Esophagus squamous epithelium (tissue), 5 donors: ENCODE measurements at places on chromosomes 7 and 10.

- no peak for DNase-seq
Measured at GRCh38 chr7:953547-954327, 743 bp downstream of the ADAP1 start.

- no peak for DNase-seq
Measured at GRCh38 chr10:14688606-14689005, 86.1 kb downstream of the FAM107B start.

GRCh38 chr10:102334101-102334500 lies 61.4 kb upstream of the NFKB2 start:
- DNase-seq = no peak

DNA sequence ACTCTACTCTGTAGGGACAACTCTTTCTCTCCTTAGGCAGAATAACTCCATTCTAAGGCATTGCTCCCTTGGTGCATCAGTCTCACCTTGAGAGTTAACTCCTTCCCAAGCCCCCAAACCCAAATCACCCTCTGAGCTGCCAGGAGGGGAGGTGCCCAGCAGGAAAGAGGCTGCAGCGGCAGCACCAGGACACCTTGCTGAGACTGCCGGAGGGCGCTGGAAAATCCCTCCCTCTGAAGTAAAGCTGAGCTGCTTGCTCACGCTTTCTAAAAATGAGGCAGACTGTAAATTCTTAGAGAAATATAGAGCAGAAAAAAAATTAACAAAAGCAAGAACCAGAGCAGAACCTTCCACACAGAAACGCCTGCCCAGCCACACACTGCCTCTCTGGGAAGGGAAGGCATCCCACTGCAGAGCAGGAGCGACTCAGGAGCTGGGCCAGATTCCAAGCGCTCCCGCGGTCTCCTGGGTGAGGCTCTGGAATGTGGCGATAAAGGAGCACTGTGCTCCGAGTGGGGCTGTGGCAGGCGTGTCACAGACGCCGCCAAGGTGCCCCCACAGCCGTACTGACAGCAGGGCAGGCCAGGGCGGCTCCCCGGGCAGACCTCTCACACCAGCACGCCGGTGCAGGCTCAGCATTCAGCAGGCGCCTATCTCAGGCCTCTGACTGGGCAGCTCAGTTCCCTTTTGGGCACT lies 202.1 kb downstream of the TNS3 start:
- DNase-seq = no peak

GRCh38 chr7:8379264-8379663 lies 54.1 kb upstream of the NXPH1 start:
- DNase-seq = no peak

DNA sequence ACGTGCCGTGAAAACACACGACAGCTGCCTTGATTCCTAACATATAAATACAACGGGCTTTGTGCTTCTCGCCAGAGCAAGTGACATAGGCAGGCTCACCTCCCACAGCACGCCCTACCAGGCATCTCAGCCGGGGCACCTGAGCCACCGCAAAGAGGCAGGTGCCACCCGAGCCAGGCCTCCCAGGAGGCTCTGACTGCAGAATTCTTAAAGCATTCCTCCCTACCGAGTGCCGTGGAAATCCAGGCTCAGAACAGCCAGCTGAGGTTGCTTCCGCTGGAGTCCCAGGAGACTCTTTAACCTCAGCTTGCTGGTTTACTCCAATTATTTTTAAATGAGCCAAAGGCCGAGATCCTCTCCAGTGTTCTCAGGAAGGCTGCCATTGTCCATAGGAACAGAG lies 206.5 kb downstream of the USP6NL start:
- DNase-seq = no peak

GRCh38 chr10:131857156-131858117 lies 43.4 kb upstream of the PPP2R2D start:
- DNase-seq = no peak

- DNase-seq = no peak
Measured at GRCh38 chr10:93514521-93514920, 18.1 kb downstream of the CEP55 start.

GRCh38 chr10:73253225-73253555 lies 746 bp upstream of the MRPS16 start:
- DNase-seq = no peak

GRCh38 chr10:104328646-104328895 lies 9.7 kb downstream of the ITPRIP start:
- DNase-seq = no peak

- no peak for DNase-seq
Measured at GRCh38 chr7:69768986-69769595, 170.8 kb downstream of the AUTS2 start.

DNA sequence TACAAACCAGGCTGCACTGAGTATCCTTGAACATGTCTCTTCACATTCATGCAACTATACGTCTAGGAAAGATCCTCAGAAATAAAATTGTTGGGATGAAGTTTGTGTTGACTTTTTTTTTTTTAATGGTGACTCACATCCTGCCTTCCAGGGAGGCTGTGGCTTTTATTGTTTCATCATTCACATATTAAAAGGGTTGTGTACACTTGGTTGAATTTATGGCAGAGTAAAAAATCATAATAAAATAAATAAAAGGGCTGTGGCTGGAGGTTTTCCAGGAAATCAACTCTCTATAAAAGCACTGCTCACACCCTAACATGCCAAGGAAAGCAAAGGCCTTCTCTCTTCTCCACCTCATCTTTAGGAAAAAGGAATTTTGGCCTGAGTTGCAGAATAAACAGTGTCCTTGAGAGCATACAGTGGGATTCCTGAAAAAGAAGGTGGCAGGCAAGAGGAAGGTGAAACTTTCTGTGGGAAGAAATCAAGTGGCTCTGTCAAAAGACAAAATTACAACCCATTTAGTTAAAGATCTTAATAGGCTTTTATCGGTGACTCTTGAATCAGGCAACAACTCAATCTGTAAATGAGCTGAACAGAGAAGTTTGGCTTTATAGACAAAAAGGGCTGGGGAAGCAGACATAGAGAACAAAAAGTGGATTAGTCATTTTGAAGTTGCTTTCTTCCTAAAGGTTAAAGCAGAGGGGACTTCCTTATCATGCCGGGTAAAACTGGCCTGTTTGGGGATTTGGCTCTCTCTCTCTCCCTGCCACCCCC lies 41.6 kb upstream of the FHIP2A start:
- no peak for DNase-seq

GRCh38 chr10:61175316-61175715 lies 231.3 kb upstream of the RHOBTB1 start:
- no peak for DNase-seq

- no peak for DNase-seq
Measured at GRCh38 chr10:51066231-51066630, 8.1 kb upstream of the PRKG1 start.

GRCh38 chr10:76302481-76302880 lies 871.1 kb downstream of the LRMDA start:
- no peak for DNase-seq

GRCh38 chr10:47260505-47261111 lies 39.4 kb upstream of the GDF10 start:
- no peak for DNase-seq

DNA sequence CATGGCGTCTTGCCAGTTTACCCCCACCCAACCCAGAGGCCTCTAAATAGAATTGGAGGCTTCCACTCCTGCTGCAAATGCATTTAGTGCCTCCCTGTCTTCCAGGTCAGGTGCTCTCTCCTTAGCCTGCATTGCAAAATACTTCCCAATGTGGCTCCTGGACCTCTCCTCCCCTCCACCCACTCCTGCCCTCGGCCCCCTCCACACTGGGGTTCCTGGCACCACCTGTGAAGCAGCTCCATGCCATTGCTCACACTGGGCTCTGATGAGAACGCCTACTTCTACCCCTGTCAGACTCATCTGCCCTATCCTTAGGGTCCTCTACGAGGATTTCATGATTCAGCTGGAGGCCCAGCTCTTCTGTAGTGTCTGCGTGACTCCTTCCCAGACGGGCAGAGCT lies 37.4 kb downstream of the C10orf120 start:
- DNase-seq = no peak

- DNase-seq = no peak
Measured at GRCh38 chr10:47409866-47410256, 25.8 kb upstream of the ZNF488 start.

- DNase-seq = no peak
Measured at GRCh38 chr10:86260564-86260963, 106.0 kb downstream of the GRID1 start.

DNA sequence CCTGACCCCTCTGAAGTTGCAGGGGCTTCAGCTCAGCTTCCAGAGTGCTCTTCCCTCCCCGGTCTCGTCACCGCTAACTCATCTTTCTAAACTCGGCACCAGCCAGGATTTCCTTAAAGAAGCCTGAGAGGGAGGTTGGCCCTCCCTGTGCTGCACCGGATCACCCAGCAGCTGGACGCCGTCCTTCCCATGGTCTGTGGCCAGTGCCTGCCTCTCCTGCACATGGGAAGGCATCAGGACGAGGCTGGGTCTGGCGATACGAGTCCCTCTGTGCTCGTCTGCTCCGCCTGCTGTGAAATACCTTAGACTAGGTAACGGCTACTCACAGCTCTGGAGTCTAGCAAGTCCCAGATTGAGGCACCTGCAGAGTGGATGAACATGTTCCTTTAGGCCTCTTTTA lies 179.1 kb downstream of the ZMYND11 start:
- DNase-seq = no peak

DNA sequence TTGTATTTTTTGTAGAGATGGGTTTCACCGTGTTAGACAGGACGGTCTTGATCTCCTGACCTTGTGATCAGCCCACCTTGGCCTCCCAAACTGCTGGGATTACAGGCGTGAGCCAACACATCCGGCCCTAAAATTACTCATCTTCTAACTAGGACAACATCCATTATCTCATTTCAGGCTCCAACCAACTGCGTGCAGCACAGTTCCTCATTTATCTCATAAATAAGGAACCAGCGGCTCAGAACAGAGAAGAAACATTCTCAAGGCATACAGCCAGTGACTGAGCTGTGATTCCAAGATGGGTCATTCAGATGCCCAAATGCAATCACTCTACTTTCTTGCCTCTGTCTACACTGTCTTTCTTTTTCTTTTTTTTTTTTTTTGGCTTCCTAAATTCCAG lies 356.1 kb downstream of the ELMO1 start:
- DNase-seq = no peak

DNA sequence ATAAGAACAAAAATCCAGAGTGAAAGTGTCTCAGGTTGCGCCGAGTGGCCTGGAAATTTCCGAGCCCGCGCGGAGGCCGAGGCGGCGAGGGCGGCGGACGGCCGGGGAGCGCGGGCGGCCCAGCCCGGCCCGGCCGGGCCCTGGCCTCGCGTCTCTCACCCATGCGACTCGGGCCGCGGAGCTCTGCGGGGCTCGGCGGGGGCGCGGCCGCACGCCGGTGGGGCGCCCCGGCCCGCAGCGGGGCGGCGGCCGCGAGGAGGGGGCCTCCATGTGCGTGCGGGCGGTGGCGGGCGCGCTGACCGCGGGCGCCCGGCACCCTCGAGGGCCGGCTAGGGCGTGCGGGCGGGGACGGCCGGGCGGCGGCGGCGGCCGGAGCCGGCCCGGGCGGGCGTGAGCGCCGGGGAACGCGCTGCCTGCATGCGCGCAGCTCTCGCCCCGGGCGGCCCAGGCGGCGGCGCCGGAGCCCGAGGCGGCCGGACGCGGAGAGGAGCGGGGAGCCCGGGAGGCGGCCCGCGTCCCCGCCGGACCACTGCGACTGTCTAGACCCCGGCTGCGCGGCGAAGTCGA lies 302 bp upstream of the EN2 start:
- DNase-seq = no peak

DNA sequence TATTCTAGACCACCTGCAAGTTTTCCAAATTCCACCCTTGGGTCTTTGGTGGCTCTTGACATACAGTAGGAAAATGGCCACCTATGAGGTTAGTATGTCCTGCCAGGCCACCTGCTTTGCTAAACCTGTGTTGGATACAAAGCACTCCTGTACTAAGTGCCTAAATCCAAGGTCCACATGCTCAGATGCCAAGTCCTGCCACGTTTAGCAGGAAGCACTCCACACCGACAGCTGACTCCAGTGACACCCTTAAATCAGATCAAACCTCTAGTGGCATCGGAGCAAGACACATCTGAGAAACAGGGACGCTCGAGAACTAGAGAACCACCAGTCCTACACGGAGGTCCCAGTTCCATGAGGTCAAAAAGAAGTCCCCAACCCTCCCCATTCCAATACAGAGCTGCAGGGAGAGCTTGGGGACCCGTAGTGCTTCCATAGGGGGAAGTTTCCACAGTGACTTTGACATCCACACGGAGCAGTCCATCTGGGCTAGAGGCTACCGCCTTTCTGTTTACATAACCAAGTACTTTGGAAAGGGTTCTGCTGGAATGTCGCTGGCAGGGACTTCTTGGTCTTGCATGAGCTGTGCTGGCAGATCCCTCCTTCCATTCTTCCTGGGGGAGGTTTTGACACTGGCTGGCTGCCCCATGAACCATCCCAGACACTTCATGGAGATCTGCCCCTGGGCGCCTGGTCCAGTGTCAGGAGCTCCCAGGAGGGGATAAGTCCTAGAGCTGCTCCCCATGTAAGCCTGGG lies 290.6 kb downstream of the PRPF18 start:
- no peak for DNase-seq

DNA sequence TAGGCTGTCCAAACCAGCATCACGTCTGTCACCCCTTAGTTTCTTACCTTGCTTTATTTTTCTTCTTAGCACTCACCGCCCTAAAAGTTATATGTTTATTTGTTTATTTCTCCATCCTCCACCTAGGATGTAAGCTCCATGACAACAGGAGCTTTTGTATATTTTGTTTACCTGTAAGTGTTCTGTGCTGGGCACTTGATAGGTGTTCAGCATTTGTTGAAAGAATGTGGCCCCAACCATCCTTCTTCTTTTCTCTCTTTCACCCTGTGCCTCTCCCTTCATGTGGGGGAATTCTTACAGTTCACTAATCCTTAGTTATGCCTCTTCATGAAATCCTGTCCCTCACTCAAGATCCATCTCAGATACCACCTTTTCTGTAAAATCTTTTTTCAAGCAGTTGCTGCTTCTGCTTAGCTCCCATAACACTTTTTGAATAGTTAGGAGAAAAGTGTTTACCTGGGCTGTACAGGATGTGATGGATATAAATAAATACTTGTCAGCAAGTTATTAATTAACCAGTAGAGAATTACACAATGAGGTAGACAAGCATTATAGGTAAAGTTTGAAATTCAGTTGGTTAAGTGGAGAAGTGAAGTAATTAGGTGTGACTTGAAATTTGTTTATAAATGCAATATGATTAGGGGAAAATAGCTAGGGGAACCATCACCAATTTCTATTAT lies 9.7 kb downstream of the AHR start:
- no peak for DNase-seq

GRCh38 chr7:44368885-44369284 lies 43.5 kb upstream of the CAMK2B start:
- no peak for DNase-seq

GRCh38 chr10:33139181-33139646 lies 181.2 kb upstream of the ITGB1 start:
- no peak for DNase-seq

GRCh38 chr7:4766666-4767519 lies 8.5 kb upstream of the AP5Z1 start:
- DNase-seq = no peak

DNA sequence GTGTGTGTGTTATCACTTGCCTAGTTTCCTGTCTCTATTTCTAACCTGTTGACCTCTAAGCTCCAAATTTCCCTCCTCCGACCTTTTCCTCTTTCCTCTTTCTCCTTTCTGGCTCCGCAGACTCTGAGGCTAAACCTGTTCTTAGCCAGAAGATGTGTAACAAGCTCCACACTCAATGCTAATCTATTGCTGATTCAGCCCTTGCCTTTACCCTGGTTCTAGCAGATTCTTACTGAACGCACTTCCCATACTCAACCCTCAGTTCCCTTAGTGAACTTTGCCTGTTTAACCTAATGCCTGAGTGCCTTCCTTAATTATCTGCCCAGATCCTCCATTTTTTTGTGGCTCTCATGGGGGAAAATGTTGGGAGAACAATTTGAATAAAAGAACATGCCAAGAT lies 30.0 kb upstream of the SGMS1 start:
- no peak for DNase-seq
